ENCODE measurements at places on chromosomes 6 and 20.

- DNase-seq, result no peak
These were observed 312.3 kb downstream of the KIF16B start for GRCh38 chr20:16260911-16261310.

DNA sequence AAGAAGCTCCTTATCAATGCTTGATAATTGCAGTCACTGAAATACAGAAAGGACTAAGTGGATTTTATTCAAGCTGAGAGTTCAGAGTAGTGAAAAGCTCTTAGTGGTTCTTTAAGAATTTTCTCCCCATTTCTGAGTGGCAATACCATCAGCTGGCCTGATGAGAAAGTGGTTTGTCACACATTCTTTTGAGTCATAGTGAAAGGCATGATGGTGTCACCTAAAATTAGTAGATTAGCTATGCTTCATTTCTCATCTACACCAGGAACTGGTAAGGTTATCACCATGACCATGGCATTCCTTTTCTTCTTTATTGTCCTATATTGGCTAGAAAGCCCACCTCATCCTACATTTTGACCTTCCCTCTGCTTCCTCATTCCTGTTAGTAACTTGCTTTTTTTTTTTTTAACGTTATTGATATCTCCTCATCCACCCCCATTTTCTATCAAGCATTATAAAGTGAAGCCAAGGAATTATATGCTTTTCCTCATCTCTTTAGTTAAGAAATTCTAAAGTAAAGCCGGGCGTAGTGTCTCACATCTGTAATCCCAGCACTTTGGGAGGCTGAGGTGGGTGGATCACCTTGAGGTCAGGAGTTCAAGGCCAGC is 67.4 kb upstream of the LOC128125822 start:
- DNase-seq, result no peak

GRCh38 chr6:150016324-150017185 is 8.8 kb downstream of the RAET1L start:
- no peak for DNase-seq

GRCh38 chr6:165575158-165575549 is 87.9 kb downstream of the PDE10A start:
- DNase-seq, result no peak

- DNase-seq, result no peak
These were observed 332.3 kb downstream of the BCKDHB start for GRCh38 chr6:80438772-80439171.

DNA sequence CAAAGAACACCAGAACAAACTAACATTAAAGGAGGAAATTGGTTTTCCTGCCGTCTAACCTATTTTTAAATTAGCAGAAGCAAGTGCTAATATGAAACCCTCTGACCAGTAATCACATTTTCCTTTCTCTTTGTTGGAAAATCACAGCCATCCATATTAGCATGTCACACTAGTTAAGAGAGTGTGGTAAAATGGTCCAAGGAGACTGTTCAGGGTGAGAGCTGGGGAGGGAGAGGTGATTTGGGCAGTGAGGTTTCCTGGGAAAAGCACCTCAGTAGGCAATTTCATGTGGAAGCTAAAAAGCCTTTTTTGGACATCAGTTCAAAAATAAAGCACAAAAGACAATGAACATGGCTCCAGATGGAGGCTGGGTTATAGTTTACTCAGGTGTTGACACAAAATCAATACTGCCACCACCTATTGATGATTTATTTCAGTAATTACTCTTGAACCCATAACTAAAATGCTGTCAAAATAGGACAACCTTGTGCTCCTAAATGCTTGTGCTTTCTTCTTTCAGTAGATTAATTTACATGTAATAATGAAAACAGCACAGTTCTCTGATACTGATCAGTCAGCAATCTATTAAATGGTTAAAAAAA is 333.2 kb downstream of the SAMD5 start:
- DNase-seq, result no peak
